ENCODE measurements at places on chromosomes 4 and X. TPM values are rescaled to one million over a fixed set of nuclear protein-coding genes. Genes with fewer than 3 reads are reported as not detected.

DNA sequence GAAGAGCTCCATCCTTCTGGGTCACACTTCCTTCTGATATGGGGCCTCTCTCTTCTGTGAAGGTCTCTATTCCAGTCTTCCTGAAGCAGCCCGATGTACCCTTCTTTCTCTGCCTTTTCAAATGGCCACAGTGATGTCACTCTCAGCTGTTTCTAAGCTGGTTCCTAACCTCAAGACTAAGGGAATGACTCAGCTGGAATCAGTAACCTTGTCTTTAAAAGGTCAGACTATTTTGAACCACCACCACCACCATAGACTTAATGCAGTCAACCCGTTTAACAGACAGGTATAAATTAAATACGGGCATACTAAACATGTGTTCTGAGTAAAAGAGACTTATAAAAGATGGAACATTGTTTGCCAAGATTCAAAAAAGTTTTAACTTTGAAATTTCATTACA, 121.0 kb downstream of the PPA2 start:
- no peak for DNase-seq

- DNase-seq = no peak
These were observed 66.0 kb downstream of the GLRB start for GRCh38 chr4:157141976-157142375.

DNA sequence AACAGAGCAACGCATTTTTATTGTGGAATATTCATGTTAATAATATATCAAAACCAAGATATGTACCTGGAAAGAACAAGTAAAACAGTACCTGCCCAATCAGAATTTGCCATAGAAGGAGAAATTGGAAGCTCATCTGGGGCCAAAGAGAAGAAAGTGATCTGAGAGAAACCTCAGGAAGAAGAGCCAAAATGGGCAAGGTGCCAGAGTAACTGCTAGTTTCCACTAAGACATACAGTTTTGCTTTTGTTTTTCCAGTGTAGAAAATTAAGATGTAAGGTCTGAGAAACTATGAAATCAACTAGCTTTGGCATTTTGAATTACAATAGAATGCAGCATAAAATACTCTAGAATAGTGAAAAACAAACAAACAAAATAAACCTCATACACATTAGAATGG, 2201.2 kb downstream of the ARAP2 start:
- DNase-seq = no peak

GRCh38 chr4:184949020-184949419, 69.3 kb upstream of the HELT start:
- no peak for DNase-seq

- DNase-seq = no peak
These were observed 61.1 kb downstream of the ATXN3L start for GRCh38 chrX:13258725-13259124.

DNA sequence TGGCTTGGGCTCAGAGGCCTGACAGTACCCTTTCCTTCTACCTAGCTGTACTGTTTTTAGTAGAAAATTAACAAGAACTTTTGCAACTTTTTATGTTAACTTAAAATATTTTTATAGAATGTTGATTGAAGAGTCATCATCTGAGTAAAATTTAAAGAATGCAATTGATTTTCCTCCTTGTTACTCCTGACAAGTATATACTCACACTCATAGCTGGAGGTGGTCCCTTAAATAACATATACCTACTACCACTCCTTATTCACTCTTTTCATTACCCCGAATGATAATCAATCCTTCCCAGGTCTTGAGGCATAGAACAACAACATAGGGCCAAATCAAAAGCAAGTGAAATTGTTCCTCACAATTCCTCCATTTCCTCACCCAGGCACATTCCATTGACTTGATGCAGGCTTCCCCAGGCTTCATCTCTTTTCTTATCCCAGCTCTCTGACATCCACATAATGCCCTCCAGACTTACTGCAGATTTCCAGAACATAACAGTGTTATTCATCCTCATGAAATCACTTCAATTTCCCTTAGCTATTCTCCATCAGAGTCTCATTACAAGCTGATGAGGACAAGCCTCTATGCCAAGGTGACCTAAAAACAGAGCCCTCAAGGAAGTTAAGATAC, 73.2 kb upstream of the ANXA10 start:
- DNase-seq = no peak

GRCh38 chrX:6163721-6164120, 64.9 kb downstream of the NLGN4X start:
- DNase-seq = no peak

DNA sequence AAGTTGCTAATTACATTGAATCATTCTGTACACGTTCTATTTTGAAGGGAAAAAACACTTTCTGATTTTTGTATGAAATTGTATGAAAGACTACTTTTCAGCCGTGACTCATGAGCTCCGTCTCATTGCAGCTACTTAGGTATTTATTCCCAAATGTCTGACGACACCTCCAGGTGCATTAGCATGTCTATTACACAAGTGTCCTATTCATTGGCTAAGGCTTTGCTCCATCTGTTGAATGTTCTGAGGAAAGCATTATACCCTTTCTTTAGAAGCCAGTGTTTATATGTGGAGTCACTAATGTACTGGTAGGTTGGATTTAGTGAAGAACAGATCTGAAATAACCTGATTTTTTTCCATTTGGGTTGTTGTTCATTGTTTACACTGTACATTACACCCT, 51.8 kb downstream of the MAP7D3 start:
- DNase-seq = no peak

- no peak for DNase-seq
These were observed 1644.9 kb upstream of the TENM3 start for GRCh38 chr4:180598281-180598680.

GRCh38 chr4:7201420-7202305, 9.3 kb downstream of the SORCS2 start:
- no peak for DNase-seq

GRCh38 chr4:137905930-137906329, 336.2 kb downstream of the SLC7A11 start:
- DNase-seq = no peak

GRCh38 chr4:134499074-134499473, 297.5 kb upstream of the PABPC4L start:
- no peak for DNase-seq

GRCh38 chr4:8553216-8553615, 27.0 kb upstream of the GPR78 start:
- DNase-seq = no peak

DNA sequence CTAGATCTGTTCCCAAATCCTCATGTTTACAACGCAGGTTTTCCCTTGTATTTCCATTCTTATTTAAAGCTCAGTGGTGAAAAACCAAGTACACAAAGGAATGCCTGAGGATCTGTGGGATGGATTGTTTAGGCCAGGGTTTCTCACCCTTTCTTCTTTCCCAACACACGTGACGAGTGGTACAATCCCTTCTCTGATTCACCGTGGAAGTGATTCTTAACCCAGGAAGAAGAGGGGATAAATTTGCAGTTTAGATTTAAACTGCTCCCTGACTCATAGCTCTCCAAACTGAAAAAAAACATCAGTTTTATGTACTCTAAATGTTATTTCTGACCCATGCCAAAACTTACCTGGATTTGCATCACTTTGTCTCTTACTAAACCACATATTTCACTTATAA, 17.0 kb downstream of the PAQR3 start:
- no peak for DNase-seq

GRCh38 chr4:61309616-61310015, 109.5 kb downstream of the ADGRL3 start:
- DNase-seq = no peak

GRCh38 chr4:7738458-7739076, 201.1 kb downstream of the AFAP1 start:
- DNase-seq = no peak

NSUN7 gene
- total RNA-seq = 15.9 TPM

CNGA1 gene
- 1.0 TPM for total RNA-seq

LDB2 gene
- 25.8 TPM for total RNA-seq

NPY1R gene
- total RNA-seq = 24.0 TPM

CENPVL3 gene
- 3.3 TPM for total RNA-seq

DCLK2 gene
- 0.33 TPM for total RNA-seq

TEX13B gene
- total RNA-seq = 0.42 TPM
